Activated naive CD4-positive, alpha-beta T cell treated with anti-CD3 and anti-CD28 coated beads, Interleukin-2, amount 50 U/mL, for 72 hours (primary cell): ENCODE measurements at places on chromosomes 5 and 9.

DNA sequence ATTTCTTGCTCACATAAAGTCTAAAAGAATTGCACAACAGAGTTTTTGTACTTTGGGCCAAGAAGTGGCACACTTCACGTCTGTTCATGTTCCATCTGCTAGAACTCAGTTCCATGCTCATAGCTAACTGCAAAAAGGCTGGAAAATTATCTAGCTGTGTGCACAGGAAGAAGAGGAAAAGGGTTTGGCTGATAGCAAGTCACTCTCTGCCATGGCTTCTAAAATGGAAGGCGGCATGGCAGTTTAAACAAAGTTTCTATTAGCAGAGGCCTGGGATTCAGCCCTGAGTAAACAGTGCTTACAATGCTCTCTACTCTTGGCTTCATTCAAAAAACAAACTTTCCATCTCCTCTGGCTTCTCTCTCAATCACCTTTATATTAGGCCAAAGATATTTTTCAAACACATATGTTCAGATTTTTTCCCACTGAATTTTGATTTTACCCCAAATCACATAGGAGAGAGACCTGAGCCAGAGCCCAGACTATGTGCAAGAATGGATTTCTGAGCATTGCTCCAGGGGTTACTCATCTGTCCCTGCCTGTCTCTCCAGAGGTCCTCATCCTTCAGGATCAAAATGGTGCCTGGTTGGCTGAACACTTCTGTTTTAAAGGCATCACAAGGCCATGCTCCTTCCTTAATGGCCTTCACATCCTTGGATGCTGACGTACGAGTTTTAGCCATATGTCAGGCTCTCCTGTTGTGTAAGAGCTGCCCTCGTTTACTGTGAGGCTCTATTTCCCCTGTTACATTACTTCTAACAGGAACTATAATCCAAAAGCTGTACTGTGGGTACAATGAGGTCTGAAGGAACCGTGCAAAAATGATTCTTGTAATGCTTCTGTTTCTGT lies 226.6 kb downstream of the SAXO1 start:
- DNase-seq = no peak

DNA sequence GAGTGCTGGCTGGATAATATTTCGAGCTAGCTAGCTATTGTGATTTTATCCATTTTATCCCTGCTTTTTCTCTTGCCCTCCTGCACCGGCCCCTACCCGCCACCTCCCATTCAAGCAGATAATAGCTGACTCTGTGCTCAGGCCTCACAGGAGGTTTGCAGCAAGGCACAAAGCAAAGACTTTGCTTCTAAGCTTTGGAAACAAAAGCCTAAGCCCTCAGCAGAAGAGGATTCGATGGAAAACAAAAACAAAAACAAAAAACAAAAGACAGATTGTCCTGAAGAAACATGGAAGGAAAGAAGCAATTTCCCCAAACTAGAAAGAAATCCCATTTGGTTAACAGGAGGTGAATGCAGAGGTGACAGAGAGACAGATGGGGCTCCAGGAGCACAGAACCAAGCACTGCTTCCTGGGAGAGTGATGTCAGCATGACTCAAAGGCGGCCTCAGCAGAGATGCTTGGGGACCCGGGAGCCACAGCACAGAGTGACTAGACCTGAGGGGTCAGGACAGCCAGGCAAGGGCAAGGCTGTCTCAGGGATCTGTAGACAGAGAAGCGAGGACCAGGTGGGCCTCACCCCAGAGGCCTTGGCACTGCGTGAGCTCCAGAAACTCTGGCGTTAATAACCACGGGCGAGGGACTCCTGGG lies 28.4 kb downstream of the MTX3 start:
- DNase-seq = no peak

DNA sequence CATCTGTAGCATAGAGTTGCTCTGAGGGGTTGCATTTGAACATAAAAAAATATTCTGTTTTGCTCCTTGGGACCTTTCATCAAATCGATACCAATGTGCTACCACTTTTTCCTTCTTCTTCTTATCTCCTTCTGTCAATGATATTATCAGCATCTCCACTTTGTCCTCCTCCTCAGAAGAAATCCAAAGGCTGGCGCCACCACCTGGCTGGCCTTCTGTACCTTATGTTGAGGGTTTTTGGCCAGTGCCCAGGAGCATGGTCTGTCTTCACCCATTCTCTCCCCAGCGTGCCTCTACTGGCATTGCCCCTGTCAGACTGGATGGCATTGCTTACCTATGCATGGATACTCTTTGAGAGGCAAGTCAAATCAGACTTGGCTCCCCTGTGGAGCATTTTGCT lies 167.2 kb downstream of the CFAP90 start:
- no peak for DNase-seq

GRCh38 chr9:109074236-109074889 lies 45.4 kb downstream of the TMEM245 start:
- DNase-seq = no peak

- no peak for DNase-seq
Measured at GRCh38 chr5:39249069-39249468, 29.7 kb upstream of the FYB1 start.

- DNase-seq = no peak
Measured at GRCh38 chr5:168318240-168318639, 26.8 kb downstream of the WWC1 start.

DNA sequence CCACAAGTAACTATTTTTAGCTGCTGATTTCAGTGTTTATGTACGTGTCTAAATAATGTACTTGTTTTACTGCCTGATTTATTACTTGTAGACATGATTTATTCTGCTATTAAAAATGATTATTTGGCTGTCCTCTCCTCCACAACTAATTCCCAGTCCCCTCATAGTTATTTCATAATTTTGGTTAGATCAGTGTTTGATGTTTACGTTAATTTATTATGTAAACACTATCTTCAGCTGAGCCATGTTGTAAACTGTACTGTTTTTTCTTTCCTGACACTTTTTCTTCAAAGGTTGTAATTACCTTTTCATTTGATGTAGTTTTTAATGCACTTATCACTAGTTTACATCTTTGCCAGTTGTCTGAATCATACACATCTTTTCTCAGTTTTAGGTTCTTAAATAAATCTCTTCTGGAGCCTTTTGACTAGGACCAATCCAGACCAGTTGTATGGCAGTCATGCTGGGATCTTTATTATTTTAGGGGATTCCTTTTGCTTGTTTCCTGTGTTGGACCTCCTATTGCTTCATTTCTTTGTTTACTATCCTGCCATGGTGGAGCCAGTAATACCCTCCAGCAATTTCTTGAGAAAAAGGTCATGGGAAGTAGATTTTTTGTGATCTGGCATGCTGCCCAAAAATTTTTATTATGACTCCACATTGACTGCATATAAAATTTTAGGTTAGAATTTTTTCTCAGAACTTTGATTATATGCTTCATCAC lies 16.1 kb downstream of the AP3S1 start:
- DNase-seq = no peak

DNA sequence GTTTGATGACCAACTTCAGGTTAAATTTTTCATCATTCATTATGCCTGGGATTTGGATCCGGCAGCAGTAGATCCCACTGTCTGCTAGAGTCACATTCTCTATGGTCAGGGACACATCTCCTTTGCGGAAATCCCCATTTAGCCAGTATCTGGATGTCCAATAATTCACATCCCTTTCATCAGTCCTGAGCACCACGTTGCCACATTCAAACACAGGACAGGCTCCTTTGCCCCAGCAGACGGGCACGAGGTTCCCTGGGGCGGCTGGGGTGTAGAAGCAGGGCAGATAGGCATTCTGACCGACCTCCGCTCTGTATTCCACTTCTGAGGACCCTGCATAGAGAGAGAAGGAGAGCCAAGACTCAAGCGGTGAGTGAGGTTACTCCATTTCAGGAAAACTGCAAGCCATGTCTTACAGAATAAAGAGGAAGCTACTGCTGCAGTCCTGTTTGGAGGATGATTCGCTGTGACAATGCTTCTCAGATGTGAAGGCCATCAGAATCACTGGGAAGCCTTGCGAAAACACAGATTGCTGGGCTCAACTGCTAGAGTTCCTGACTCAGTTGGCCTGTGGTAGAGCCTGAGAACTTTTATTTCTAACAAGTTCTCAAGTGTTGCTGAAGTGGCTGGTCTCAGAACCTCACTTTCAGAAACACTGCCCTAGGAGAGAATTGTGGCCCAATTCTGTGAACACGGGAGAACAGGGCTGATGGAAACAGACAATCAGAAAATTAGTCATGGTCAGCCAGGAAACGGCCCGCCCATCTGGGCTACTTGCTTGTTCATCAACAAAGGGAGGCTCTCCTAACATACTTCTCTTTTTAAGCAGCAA lies 2.0 kb downstream of the HAVCR2 start:
- DNase-seq = peak; percentile 22

GRCh38 chr5:76175051-76175666 lies 92.0 kb downstream of the SV2C start:
- peak; percentile 60 for DNase-seq

DNA sequence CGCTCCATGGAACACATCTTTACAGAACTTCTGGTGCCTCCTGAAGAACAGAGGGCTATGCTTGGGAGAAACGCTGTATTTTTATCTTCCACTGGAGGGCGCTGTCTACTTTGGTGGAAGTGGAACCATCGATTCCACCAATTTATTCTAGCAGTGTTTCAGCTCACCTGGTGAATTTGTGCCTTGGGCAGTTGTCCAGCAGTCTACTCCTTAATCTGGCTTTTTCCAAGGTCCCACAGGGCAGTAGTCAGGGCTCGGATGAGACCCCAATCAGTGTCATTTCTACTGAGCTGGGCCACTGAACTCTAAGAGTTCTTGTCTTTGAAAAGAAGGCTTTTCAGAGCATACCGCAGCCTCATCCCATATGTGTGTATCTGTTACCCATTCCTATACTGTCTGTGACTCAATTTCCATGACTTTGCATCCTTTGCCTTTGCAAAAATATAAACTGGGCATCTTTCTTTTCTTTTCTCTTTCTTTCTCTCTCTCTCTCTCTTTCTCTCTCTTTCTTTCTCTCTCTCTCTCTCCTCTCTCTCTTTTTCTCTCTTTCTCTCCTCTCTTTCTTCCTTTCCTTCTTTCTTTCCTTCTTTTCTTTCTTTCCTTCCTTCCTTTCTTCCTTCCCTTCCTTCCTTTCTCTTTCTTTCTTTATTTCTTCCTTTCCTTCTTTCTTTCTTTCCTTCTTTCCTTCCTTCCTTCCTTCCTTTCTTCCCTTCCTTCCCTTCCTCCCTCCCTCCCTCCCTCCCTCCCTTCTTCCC lies 138.4 kb upstream of the ZNF618 start:
- no peak for DNase-seq

GRCh38 chr5:140134277-140134935 lies 8.7 kb downstream of the IGIP start:
- no peak for DNase-seq

DNA sequence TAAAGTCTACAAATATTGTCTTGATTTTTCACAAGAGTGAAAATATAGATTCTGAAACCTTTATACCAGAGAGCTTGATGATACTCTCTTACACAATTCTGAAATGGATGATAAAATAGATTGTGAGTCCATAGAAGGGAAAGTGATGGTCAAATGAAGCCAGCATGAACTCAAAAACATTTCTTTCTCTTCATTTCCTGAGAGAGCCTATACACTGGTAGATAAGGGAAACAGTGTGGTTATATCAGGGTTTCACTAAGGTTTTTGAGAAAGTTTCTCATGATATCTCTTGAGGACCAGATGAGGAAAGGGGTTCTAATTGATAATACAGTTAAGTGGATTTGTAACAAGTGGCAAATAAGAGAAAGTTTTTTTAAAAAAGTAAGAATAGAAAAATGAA lies 254.1 kb downstream of the PJA2 start:
- no peak for DNase-seq

DNA sequence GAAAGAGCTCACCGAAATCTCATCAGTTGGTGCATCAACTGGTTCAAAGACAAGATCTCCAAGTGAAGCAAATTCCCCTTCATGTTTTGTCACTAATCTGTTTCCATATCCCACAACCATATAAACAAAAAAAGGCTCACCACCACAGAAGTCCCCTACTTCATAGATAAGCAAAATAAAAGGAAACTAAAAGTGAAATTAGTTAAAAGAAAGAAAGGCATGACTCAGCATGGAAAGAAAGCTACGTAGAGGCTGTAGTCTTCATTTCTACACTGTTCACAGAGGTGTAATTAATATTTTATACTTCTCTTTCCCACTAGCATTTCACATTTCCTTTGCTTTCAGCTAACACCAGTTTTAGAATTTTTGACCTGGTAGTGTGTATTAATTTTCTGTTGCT lies 208.0 kb downstream of the CYLC2 start:
- no peak for DNase-seq

DNA sequence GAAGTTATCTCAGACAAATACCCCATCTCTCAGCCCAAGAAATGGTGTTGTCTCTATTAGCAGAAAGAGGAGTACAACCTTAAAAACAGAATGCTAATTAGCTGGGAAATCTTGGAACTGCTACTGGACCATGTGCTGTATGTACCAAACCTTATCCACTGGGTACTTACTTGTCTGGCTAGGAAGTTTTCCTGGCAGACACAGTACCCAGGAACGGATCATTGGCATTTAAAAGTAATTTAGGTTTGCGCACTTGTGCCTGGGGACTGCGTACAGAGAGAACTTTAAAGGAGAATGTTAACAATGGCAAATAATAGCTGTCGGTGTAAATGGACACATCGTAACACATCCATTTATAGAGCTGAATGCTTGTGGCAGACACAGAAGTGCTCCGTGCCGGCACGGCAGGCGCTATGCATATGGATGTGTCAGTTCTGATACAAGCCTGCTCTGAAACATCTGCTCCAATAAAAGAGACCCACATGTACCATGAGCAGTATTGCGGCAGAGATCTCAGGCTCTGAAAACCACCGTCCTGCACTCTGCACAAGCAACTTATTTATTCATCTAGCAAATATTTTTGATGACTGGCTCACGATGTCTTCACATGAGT lies 290.6 kb upstream of the PANK3 start:
- DNase-seq = no peak

DNA sequence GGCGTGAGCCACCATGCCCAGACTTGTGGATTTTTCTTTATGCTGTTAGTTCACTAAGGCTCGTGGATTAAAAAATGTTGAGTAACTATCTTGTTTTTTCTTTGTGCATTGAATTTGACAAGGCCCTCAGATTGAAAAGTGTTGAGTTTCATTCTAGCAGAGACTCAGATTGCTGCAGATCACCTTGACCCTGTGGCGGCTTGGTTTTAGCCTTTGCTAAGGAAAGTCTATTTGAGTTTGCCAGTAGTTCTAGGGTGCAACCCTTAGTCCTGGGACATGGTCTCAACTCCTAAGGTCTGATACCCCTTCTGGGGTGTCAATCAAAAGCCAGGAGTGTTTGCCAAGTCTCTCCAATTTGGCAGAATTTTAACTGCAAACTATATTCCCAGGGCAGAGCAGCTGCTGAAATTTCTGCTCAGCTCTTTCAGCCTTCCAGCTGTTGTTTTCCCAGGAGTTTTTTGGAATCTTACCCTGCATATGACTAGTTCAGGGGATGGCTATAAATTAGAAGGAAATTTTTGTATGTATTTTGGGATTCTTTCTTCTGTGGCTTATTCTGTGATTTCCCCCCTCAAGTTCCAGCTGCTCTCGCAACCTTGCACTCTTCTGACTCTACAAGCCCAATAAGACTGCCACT lies 84.3 kb upstream of the HAND1 start:
- DNase-seq = no peak

DNA sequence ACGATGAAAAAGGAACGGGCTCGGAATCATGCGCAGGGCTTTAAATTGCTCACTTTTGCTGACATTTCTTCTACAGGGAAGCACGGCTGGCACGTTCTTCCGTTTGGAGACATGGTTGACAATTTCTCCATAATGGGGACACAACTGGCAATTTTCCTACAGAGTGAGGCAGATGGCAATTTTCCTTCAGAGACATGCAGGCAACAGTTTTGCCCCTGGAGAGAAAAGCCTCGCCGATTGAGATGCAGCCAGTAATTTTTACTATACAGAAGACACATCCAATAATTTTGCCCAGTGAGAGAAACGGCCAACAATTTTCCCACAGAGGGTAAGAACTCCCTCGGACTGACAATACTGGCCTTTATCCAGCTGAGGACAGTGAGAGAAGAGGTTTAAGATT lies 90.9 kb upstream of the GPR151 start:
- no peak for DNase-seq

GRCh38 chr9:7186175-7186574 lies 428.4 kb downstream of the KDM4C start:
- DNase-seq = peak; percentile 12
